ENCODE measurements at places on chromosomes 1 and 21.

DNA sequence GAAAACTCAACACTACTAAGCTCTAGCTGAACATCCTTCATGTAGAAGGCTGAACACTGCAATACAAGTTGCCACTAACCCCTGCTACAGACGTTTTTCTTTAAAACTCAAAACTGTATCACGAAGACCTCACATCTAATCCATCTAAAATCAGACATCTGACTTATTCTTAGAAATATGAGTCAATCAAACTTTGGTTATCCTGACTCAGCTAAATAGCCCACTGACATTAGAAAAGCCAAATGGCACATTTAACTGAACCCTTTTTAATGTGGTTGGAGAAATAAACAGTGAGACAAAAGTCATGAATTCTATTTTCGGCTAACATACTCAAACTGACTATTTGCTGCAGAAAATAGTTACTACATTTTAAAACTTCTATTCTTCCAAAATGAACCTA lies 35.6 kb downstream of the WLS start:
- no peak for DNase-seq

DNA sequence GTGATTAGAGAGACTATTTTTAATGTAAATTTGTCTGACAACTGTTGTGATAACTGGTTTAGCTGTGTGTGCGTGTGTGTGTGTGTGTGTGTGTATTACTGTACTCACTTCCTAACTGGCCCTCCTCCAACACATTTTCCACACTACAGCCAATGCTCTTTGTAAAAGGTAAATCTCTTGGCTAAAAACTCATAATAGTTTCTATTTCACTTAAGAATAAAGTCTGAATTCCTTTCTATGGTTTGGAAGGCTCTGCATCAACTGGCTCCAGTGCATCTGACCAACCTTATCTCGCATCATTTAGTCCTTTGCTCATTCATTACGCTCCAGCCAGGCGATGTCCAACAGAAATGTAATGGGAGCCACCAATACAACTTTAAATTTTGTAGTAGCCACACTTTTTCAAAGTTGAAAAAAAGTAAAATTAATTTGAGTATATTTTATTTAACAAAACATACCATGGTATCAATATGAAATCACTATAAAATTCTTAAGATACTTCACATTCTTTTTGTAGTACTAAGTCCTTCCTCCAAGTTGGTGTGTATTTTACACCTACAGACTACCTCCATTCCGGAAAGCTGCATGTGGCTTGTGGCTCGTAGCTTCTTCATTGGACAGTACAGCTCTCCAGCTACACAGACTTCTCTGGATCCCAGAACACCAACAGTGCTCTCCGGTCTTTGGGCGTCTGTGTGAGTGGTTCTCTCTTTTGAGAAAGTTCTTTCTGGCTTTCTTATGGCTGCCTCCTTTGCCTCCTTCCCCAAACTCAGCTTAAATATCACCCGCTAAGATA lies 68.9 kb downstream of the NRIP1 start:
- DNase-seq: no peak

DNA sequence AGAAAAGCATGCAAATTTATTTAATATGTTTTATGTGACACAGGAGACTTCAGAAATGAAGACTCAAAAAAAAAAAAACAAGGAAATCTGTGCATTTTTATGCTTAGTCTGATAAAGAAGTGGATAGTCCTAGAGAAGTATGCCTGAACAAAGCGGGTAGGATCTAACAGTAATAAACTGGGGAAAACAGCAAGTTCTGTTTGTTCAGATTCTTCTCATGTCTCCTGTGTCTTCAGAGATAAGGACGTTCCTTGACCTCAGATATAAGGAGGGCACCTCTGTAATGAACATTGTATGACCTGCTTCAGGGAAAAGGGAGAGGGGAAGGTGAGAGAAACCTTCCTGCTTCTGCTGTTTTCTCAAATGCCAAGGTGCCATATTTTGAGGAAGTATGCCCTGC lies 67.7 kb upstream of the TNFSF18 start:
- DNase-seq: no peak

GRCh38 chr1:226633541-226634165 lies 85.1 kb downstream of the STUM start:
- DNase-seq: no peak

- no peak for DNase-seq
Observed at GRCh38 chr1:240652549-240652948, 40.6 kb upstream of the GREM2 start.

DNA sequence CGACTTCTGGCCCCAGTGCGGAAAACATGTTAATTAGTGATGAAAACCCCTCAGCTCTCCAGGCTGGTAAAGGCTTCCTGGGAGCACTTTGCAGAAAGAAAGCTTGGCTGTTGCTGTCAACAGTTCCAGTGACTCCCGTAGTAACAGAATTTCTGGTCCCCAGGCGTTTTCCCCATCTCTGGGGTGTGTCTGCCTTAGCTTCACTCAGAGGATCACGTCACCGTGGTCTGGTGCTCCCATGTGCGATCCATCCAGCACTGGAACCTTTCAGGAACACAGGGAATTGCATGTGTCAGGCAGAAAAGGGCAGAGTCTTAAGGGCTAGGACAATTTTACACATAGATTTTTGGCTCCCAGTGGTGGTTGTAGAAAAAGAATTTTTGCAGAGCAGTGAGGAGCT lies 470.4 kb upstream of the USP24 start:
- DNase-seq: no peak

- no peak for DNase-seq
Observed at GRCh38 chr1:14014929-14015328, 314.9 kb downstream of the PRDM2 start.

DNA sequence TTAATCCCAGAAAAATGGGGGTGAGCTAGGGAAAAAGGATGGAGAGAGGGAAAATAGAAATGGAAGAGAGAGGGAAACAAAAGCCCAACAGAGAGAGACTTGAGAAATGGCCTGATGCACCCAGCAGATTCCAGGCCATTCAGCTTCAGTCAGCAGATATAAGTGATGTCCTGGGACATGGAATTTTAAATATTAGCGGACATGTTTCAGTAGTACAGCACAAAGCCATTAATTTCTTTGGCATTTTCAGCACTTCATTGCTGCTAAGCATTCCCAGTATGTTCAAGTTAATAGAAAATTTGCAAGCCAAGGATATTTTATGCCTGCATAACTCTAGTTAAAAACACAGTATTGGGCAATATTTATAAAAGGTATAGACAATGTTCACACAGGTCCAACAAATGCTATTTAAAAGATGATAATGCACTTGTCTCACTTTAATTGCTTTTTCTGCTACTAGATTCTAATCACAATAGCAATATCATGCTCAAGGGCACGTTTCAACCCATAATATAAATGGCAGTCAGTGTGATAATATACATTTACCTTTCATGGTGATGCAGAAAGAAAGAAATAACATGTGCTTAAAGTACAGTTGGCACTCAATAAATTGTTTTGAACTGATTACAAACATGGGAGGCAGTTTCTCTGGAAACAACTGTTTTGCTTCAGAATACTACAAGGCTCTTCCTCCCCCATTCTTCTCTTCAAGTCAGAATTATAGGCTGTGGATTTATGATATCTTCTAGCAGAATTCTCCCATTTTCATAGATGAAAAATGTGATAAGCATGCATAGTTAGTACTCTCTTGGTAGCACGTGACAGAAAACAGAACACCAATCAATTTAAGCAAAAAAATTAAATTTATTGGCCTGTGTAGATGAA lies 108.1 kb upstream of the MAGI3 start:
- DNase-seq: no peak

GRCh38 chr1:110610084-110610483 lies 3.9 kb upstream of the KCNA2 start:
- DNase-seq: no peak

GRCh38 chr1:32666901-32667566 lies 16.0 kb downstream of the RBBP4 start:
- no peak for DNase-seq

DNA sequence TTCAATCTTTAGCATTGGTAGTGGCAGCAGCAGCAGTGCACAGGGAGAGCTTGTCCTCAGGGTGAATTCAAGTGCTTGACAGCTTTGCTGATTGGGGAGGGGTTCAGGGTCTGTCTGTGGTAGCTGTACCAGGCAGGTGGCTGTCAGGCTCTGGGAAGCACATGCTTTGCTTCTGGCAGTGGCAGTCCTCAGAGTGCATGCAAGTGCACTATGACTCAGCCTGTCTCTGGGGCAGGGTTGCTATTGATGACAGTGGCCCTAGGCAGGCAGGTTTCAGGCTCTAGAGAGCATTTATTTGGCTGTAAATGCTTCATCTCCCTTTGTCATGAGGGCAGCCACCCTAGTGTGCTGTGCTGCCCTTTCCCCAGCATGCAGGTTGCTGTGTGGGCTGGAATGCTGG lies 251.9 kb upstream of the LRRC7 start:
- no peak for DNase-seq

DNA sequence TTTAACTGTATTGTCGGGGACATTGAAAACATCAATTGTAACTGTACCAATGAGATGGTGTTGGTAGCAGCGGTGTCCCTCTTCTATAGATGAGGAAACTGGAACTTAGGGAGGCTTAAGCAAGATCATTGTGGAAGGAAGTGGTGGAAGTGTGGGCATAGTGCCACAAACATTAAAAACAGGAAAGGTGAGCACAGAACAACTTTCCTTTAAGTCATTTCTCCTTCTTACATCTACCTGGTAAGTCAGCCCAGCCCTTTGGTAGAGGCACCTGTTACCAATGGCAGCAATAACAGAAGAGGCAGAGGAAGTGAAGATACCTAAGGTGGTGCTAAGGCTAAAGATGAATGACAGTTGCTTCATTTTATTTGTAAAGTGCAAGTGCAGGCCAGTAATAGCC lies 12.0 kb upstream of the CTSS start:
- no peak for DNase-seq

GRCh38 chr1:38117444-38117887 lies 70.9 kb upstream of the POU3F1 start:
- no peak for DNase-seq

DNA sequence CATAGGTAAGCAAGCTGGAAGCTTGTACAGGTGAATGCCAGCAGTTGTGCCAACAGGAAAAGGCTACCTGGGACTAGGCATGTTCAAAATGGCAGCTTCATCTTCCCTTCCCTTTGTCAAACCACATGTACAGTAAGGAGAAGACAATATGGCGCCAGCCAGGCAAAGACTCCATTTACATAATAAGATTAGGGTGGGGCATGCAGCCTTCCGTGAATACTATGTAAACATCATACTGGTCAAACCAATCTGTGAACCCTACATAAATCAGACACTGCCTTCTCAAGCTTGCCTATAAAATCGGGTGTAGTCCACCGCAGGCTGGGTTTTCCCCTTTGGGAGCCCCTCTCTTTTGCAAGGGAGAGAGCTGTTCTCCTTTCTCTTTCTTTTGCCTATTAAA lies 24.6 kb downstream of the ATF3 start:
- no peak for DNase-seq

DNA sequence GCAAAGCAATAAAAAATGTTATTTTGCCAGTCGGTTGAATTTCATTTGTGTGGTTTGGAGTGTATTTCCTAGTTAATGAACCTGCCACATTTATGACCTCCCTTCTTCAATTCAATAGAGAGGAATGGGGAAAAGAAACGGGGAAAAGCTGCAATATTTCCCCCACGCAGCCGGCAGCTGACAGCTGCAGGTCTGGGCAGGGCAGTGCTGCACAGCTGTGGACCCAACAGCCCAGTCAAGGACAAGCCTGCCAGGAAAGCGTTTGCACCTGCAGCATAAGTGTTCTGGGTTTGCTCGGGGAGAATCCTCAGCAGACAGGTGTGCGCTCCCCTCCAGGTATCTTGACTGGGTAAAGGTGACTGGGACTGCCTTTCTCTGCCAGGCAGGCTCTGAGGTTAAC lies 53.4 kb downstream of the FBXO2 start:
- DNase-seq: no peak

DNA sequence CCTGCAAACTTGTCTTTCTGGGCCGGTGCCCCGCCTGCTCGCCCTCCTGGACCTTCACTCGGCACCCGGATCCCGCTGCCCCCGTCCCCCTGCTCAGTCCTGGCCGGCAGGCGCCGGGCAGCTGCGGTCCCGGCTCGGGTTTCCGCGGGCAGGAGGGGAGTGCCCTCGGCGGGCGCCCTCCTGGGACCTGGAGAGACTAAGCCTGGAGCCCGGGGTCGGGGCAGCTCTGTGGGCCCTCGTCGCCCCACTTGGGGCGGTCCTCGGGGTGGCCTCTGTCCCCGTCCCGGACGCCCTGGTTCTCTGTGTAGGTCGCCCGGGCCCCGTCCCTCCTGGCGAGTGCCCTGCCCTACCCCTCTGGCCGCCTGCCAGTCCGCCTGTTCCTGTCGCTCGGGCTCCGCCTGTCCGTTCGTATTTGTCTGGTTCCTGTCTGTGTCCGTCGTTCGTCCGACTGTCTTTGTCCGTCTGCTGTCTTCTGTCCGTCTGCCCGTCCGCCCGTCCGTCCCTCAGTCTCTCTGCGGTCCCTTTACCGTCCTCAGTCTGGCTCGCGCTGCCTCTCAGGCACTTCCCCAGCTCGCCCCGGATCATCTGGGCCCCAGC lies 490 bp downstream of the SERINC2 start:
- DNase-seq: no peak

GRCh38 chr1:201436969-201437368 lies 15.4 kb upstream of the TNNI1 start:
- DNase-seq: no peak

- DNase-seq: no peak
Observed at GRCh38 chr1:43452789-43453441, 816 bp downstream of the HYI start.

GRCh38 chr1:85579622-85580021 lies 939 bp upstream of the CCN1 start:
- DNase-seq: no peak

DNA sequence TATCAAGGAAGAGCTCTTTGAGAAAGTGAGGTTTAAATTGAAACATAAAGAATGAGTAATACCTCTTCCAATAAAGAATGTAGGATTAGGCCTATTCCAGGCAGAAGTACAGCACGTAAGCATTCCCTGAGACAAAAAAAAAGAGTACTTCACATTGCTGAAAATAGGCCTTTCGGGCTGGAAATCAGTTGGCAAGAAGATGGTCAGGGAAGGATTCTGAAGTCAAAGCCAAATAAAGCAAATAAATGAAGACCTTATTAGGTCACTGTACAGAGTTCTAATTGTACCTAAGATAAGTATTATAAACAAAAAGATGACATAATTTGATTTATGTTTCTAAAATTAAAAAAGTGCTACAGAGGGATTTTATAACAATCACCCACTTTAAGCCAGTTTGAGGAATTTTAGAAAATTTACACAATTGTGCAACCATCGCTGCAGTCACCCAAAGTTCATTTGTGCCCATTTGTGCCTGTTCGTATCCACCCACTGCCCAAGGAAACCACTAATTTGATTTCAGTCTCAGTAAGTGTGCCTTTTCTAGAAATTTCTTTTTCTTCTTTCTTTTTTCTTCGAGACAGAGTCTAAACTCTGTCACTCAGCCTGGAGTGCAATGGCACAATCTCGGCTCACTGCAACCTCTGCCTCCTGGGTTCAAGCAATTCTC lies 58.6 kb downstream of the FMO4 start:
- no peak for DNase-seq
